ENCODE measurements at places on chromosomes 2 and 18. TPM values are rescaled to one million over a fixed set of nuclear protein-coding genes. Genes with fewer than 3 reads are reported as not detected.

Gene NMUR1
- total RNA-seq, result 0.10 TPM

Gene SERPINB2
- 1.5 TPM for total RNA-seq

- no peaks in the 10 kb centered on the region for H3K36me3 ChIP-seq
- H3K27ac ChIP-seq, result no peak overlapping the region
- no peak overlapping the region for H3K4me3 ChIP-seq
- no peaks in the 10 kb centered on the region for H3K4me1 ChIP-seq
- DNase-seq, result no peak
Measured at GRCh38 chr2:198273660-198274059, 469.3 kb downstream of the PLCL1 start.

- no peaks in the 10 kb centered on the region for H3K36me3 ChIP-seq
- no peaks in the 10 kb centered on the region for H3K27me3 ChIP-seq
- no peak overlapping the region for H3K27ac ChIP-seq
- H3K4me3 ChIP-seq, result no peak overlapping the region
- DNase-seq, result no peak
Measured at GRCh38 chr2:155115846-155116245, 417.4 kb downstream of the KCNJ3 start.

GRCh38 chr18:47996091-47996541 is 65.7 kb upstream of the SMAD2 start:
- no peak overlapping the region for H3K4me3 ChIP-seq
- H3K4me1 ChIP-seq, result peaks cover 2% of the 10 kb centered on the region
- DNase-seq, result no peak
- H3K27me3 ChIP-seq, result peaks cover 2% of the 10 kb centered on the region
- H3K27ac ChIP-seq, result no peak overlapping the region

- peaks cover 6% of the 10 kb centered on the region for H3K27me3 ChIP-seq
- peaks cover 18% of the 10 kb centered on the region for H3K4me1 ChIP-seq
- H3K27ac ChIP-seq, result no peak overlapping the region
- DNase-seq, result no peak
- H3K36me3 ChIP-seq, result no peaks in the 10 kb centered on the region
Measured at GRCh38 chr2:63678085-63678484, 89.3 kb downstream of the MDH1 start.

Gene TRIM43
- total RNA-seq, result not detected

DNA sequence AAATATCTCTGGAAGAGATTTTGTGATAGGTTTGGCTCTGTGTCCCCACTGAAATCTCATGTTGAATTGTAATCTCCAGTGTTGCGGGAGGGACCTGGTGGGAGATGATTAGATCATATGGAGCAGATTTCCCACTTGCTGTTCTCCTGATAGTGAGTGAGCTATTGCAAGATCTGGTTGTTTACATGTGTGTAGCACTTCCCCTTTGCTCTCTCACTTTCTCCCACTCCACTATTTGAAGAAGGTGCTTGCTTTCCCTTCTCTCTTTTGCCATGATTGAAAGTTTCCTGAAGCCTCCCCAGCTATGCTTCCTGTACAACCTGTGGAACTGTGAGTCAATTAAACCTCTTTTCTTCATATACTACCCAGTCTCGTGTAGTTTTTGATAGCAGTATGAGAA is 97.0 kb upstream of the FN1 start:
- H3K4me1 ChIP-seq, result no peaks in the 10 kb centered on the region
- DNase-seq, result no peak
- no peaks in the 10 kb centered on the region for H3K36me3 ChIP-seq
- peaks cover 2% of the 10 kb centered on the region for H3K27me3 ChIP-seq
- no peak overlapping the region for H3K4me3 ChIP-seq

GRCh38 chr2:179352181-179352580 is 87.5 kb upstream of the SESTD1 start:
- H3K4me3 ChIP-seq, result no peak overlapping the region
- H3K27me3 ChIP-seq, result peaks cover 2% of the 10 kb centered on the region
- H3K36me3 ChIP-seq, result no peaks in the 10 kb centered on the region
- H3K27ac ChIP-seq, result no peak overlapping the region

- no peak overlapping the region for H3K4me3 ChIP-seq
- no peaks in the 10 kb centered on the region for H3K36me3 ChIP-seq
- H3K27me3 ChIP-seq, result no peaks in the 10 kb centered on the region
- no peak for DNase-seq
- no peaks in the 10 kb centered on the region for H3K4me1 ChIP-seq
- no peak overlapping the region for H3K27ac ChIP-seq
Measured at GRCh38 chr18:70386582-70386981, 97.7 kb downstream of the SOCS6 start.

All from naive thymus-derived CD8-positive, alpha-beta T cell (primary cell).